Foreskin keratinocyte (primary cell): ENCODE measurements at places on chromosomes 5 and 9. TPM values are rescaled to one million over a fixed set of nuclear protein-coding genes. Genes with fewer than 3 reads are reported as not detected.

The GAS1 gene
- total RNA-seq, result 0.99 and 1.2 TPM in 2 replicates

The RASEF gene
- total RNA-seq, result 0.07 and 0.31 TPM in 2 replicates

The C1QTNF2 gene
- total RNA-seq, result 0.25 and 0.37 TPM in 2 replicates

The CMBL gene
- 16.4 and 17.8 TPM in 2 replicates for total RNA-seq

The LEAP2 gene
- total RNA-seq, result 0.63 and 0.71 TPM in 2 replicates

The TMEM171 gene
- total RNA-seq, result 8.0 and 9.8 TPM in 2 replicates

The NUTM2G gene
- total RNA-seq, result not detected in 2 replicates

The MLANA gene
- total RNA-seq, result not detected in 2 replicates

The SLC6A19 gene
- not detected in 2 replicates for total RNA-seq

The MYMK gene
- not detected in 2 replicates for total RNA-seq

The ARL14EPL gene
- not detected in 2 replicates for total RNA-seq

The CDH10 gene
- total RNA-seq, result 0.11 and 0.24 TPM in 2 replicates

The GPX3 gene
- 6.9 and 13.2 TPM in 2 replicates for total RNA-seq
